ENCODE measurements at places on chromosomes 16 and 17.

- no peak for DNase-seq
Observed at GRCh38 chr16:2855536-2855935, 2.4 kb downstream of the PRSS22 start.

DNA sequence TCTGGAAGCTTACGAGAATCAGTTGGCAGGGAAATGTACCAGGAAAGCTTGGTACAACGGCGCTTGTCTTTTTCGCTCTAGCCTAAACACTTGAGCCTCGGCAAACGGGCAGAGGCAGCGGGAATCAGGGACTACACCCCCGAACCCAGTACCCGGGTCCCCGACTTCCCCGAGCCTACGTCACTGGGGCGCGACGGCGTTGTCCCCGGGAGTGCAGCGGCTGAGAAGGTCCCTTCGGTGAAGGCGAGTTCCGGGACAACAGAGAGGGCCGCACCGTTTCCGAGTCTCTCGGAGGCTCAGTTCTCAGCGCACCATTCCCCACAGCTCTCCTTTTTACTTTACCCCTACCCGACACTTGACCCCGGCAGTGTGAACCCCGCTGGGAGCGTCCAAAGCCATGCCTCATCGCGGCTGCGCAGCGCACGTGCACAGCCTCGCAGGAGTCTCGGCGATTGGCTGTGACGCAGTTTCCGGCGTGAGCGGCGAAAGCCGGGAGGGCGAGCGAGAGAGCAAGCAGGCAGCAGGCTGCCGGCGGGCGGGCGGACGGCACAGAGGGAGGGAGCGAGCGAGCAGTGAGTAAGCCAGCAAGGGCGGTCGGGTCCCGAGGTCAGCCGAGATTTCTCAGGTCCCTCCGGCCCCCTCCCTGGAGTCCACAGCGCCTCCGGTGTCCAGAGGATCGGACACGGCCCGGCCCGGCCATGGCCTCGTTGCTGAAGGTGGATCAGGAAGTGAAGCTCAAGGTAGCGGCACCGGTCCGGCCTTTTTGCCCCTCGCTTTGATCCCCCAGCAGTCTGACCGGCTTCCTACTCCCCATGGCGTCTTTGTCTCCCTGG is at the start of gene PSME3:
TSS of gene PSME3 (plus strand) at position 464 of the 833 bp plus-strand sequence. CDS start at position 699, 235 bp downstream.
- peak; percentile 81 for DNase-seq

DNA sequence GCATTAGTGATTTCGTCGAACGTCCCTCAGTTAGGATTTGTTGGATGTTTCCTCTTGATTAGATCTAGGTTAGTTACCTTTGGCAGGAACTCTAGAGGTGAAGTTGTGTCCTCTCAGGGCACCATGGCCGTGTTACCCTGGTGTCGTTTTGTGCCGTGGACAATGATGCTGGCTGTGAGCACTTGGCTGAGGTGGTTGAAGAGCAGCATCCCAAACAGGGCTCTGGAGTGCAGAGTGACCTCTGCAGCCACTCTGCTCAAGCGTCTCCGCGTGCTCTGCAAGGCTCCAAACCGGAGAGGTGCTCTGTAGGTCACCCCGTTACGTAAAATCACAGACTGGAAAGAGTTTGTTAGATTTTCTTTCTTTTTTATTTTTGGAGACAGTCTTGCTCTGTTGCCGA is 33.0 kb downstream of the FOXK2 start:
- no peak for DNase-seq

GRCh38 chr17:10135539-10136257 is 62.7 kb downstream of the GAS7 start:
- no peak for DNase-seq

- no peak for DNase-seq
Observed at GRCh38 chr16:88297178-88297720, 85.5 kb upstream of the ZNF469 start.

- DNase-seq: no peak
Observed at GRCh38 chr17:59420901-59421300, 89.4 kb downstream of the YPEL2 start.

GRCh38 chr17:35069311-35069710 is 5.8 kb upstream of the RFFL start:
- DNase-seq: no peak

- no peak for DNase-seq
Observed at GRCh38 chr17:19979917-19980770, 2.5 kb upstream of the AKAP10 start.

DNA sequence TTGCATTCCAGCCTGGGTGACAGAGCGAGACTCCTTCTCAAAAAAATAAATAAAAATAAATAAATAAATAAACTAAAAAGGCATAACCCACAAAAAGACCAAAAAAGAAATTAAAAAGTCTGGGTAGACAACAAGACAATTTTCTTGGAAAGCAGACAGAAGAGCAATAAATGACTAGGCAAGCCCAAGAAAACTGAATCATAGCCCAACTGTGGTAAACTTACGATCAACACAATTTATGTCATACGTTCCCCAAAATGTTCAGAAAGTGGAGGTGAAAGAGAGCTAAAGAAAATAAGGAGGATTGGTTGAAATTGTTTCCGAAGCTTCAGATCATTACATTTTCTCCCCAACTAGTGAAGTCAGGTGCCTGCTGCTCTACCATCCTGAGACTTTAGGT is 31.3 kb upstream of the C17orf78 start:
- no peak for DNase-seq

GRCh38 chr17:29155227-29155965 is 24.8 kb downstream of the MYO18A start:
- peak; percentile 32 for DNase-seq

- DNase-seq: peak; percentile 22
Observed at GRCh38 chr17:44345454-44346026, 438 bp downstream of the GRN start.

DNA sequence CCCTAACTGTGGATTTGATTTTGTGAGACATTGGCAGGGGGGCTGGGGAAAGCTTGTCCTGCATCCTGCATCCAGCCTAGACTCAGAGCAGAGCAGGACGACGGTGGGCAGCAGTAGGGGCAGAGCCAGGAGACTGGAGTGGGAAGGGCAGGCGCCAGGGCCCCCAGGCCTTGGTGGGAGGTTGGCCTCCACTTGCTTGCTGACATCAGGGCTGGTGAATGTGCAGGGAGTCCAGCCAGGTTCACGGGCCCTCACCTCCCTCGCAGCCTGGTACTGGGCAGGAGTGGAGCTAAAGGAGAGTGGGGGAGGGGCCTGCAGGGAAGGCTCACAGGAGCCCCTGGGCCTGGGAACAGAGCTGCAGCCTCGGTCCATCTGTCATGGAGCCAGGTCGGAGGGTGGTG is 2.2 kb upstream of the SMTNL2 start:
- DNase-seq: no peak

DNA sequence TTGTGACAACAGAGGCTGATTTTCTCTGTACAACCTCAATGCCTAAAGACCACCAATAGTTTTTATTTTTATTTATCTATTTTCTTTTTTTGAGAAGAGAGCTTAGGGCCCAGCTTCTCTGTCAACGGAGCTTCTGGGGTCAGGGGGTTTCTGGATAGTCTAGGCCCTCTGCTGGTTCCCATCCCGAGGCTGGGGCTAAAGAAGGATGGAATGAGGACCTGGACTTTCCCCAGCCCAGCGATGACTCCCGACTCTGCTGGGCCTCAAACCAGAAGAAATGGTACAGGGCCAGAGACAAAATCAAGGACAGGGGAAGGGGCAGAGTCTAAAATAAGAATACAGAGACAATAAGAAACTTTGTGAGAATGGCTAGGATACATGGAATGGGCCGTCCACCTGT is 5.7 kb upstream of the TSPOAP1 start:
- no peak for DNase-seq

- peak; percentile 43 for DNase-seq
Observed at GRCh38 chr17:1629504-1630310, 1.1 kb upstream of the SLC43A2 start.

DNA sequence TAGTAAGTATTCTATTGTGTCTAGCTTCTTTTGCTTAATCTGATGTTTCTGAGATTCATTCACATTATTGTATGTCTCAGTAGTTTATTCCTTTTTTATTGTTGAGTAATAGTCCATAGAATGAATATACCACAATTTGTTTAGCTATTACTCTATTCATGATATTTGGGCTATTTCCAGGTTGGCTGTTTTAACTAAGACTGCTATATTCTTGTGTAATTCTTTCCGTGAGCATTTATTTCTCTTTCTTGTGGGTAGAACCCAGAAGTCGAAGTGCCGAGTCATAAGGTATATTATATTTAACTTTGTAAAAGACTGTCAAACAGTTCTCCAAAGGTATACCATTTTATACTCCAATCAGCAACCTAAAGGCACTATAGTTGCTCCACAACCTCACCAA is 160.8 kb downstream of the ANKFN1 start:
- DNase-seq: no peak

GRCh38 chr17:17127730-17128291 is 78.3 kb downstream of the PLD6 start:
- no peak for DNase-seq

DNA sequence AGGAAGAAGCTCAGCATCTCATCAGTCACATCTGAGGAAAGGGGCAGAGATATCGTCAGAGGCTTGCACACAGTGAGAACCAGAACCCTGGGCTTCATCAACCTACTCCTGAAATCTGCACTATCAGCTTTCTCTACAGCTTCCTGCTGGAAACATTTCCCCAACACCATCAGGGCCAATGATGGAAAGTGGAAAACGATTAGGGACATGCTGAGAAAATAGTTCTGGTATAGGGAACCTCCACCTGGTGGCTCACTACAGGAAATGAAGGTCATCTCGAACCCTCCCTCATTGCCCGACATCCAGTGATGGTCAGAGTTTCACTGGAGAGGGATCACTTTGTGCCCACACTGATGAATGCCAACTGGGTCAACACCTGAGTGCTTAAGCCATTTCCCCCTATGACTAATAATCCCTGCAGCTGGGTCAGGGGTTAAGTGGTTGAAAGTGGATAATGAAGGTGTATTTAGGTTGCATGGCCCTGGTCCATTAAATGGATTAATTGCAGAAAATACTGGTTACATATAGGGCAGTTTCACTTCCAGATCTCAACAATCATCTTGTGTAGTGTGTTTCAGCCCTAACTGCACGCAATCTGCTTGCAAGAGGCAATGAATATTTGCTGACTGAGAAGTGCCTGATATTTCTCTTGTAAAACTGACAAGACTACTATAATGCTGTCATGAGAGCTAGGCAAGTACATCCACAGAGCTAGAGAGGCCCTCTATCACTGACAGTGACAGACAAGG is 43.1 kb upstream of the GSG1L start:
- DNase-seq: no peak

GRCh38 chr16:55964923-55965475 is 89.8 kb upstream of the CES5A start:
- no peak for DNase-seq

- DNase-seq: no peak
Observed at GRCh38 chr17:54678158-54678557, 222.5 kb upstream of the TOM1L1 start.

GRCh38 chr16:49496656-49497055 is 123.1 kb downstream of the C16orf78 start:
- no peak for DNase-seq

- DNase-seq: no peak
Observed at GRCh38 chr17:64008346-64008745, 10.2 kb downstream of the PRR29 start.

GRCh38 chr17:6110592-6110991 is 40.4 kb downstream of the WSCD1 start:
- DNase-seq: no peak

DNA sequence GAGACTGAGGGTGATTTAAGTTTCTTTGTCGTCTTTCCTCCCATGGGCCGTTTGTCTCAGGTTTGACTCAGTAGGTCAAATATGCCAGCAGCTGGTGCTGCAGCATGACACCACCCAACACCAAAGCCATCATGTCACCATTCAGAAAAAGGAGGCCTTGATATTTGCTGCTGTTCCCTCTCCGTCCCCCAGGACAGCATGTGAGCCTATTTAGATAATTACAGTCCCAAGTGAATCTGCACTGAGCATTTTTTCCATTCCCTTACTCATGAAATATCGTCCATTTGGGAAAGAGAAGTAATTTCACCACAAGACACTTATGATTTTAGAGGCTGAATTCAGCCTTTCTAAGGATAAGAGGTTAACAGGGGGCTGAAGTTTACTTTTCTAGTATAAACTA is 62.2 kb upstream of the ADORA2B start:
- no peak for DNase-seq

- DNase-seq: no peak
Observed at GRCh38 chr17:45238155-45238774, 16.6 kb downstream of the FMNL1 start.

DNA sequence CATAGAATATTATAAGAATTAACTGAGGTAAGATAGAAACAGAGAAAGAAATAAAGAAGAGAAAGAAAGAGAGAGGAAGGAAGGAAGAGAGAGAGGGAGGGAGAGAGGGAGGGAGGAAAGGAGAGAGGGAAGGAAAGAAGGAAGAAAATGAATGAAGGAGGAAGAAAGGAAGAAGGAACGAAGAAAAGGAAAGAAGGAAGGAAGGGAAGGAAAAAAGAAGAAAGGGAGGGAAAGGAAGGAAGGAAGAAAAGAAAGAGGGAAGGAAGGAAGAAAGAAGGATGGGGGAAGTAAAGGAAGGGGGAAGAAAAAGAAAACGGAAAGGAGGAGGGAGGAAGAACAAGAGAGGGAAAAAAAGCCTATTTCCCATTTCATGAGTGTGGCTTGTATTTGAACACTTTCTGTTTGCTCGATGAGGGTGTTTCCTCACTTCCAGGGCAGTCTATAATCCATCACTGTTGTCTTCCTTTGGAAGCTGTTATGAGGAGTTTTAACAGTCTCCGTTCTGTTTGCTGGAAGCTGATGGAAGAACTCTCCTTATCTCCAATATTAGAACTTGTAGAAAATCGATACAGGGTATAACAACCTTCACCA is 402.4 kb downstream of the TMEM114 start:
- DNase-seq: no peak

DNA sequence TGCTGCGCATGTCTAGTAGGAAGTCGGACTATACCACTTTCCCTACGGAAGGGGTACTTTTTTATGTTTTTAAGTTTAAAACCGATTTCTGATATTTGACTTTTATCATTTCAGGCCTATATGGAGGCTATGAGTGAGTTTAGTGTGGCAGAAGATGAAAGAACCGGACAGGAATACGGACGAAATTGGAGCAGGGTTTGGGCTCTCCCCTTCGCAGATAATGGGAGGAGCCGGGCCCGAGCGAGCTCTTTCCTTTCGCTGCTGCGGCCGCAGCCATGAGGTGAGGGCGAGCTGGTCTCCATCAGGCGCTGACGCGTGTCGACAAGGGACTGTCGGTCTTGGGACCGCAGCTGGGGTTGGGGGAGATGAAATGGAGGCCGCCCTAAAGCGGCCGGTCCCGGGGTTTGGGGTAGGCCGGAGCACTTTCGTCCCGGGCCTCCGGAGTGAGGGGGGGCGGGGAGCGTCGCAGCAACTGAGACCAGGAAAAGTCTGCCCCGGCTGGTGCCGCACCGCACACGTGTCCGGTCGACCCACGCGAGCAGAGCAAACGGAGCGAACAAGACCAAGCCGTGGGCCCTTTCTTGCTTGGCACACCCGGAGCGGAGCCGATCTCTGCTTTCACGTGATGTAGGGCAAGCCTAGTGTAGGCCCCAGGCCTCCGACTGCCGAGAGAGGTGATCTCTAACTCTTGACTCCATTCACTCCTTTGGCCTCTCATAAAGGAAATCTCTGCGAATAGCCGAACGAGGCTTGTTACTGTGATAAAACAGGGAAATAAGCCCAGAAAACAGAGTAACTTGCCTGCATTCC is at the start of gene RPL19:
TSS of gene RPL19 (plus strand) at position 214 of the 810 bp plus-strand sequence. CDS start at position 276, 62 bp downstream.
- peak; percentile 69 for DNase-seq
